CD8-positive, alpha-beta T cell (primary cell): ENCODE measurements at places on chromosomes 7 and 10.

DNA sequence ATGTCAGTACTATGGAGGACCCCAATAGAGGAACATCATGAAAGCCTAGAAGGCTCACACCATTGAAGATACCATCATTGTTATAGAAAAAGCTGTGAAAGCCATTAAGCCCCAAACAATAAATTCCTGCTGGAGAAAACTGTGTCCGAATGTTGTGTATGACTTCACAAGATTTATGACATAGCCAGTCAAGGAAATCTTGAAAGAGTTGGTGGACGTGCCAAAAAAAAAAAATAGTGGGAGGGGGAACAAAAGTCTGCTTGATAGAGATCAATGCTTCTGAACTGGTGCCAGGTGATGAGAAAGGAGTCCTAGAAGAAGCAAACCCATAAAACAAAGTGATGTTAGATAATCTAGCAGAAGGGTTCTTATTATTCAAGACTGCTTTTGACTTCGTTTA, 41.2 kb downstream of the RALA start:
- DNase-seq: no peak

- DNase-seq: no peak
Measured at GRCh38 chr7:29480451-29480850, 83.2 kb upstream of the PRR15 start.

- no peak for DNase-seq
Measured at GRCh38 chr10:102402512-102402896, 7.0 kb downstream of the NFKB2 start.

DNA sequence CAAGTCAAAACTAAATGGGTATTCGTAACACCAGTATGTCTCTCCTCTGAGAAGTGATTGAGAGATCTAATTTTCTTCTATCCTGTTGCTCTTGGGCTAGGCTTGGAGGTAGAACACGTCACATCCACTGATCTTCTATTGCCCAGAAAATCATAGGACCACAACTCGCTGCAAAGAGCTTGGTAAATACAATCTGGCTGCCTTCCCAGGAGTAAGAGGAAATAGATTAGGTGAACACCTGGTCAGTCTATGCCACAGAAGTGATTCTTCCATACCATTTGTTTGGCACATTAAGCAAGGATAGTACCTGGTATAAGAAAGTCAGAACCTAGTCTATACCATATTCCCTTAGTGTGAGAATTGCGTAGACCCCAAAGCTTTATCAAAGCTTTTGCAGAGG, 129.3 kb upstream of the PHYHIPL start:
- DNase-seq: no peak

DNA sequence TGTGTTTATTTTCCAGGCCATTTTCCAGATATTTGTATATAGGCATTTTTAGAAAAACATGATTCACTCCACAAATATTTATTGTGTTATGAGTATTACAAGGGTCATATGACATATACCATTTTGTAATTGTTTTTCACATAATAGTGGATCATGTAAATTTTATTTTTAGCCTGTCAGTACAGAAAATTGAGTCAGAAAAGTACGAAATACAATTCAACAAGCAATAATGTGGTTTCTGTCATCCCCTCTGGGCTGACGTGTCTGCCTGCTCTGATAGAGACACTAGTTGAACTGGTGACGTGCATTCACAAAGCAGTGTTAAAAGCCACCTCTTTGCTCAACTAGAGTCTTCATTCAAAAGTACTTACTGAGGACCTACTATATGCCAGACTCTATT, 97.9 kb upstream of the STEAP1B start:
- no peak for DNase-seq

GRCh38 chr7:135731-136645, 56.4 kb upstream of the FAM20C start:
- DNase-seq: no peak
